EL (cell line): ENCODE measurements at places on chromosomes 1 and 21.

DNA sequence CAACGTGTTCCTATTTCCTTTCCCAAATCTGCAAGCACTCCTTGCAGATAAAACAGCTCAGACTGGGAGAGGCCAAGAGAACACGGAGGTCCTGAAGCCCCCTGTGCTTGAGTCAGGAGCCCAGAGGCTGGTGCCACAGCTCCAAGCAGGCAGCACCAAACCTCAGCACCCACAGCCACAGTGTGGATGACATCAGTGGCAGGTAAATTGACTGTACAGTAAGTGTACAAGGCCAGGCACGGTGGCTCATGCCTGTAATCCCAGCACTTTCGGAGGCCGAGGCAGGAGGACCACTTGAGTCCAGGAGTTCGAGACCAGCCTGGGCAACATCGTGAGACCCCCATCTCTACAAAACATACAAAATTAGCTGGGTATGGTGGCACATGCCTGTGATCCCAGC, 1.9 kb upstream of the COL6A1 start:
- DNase-seq: no peak

- DNase-seq: peak; percentile 63
Observed at GRCh38 chr1:149844101-149844500, 55.3 kb upstream of the BOLA1 start.

DNA sequence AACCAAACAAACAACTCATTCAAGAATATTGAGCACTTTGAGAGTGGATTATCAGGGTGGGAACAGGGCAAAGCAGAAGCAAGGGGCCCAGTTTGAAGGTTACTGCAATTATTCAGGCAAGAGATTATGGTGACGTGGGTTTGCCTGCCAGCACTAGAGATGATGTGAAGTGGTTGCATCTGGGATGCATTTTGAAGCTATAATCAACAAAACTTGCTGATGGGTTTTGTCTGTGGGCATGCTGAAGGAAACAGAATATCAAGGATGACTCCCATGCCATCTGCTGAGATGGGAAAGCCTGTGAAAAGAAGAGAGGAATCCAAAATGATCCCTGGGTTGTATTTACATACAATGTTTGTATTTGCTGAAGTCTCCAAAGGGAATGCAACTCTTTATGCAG, 224.3 kb upstream of the GREM2 start:
- no peak for DNase-seq

GRCh38 chr1:7783178-7783711, 846 bp upstream of the PER3 start:
- peak; percentile 78 for DNase-seq

- DNase-seq: no peak
Observed at GRCh38 chr1:230365723-230366307, 60.3 kb downstream of the PGBD5 start.

GRCh38 chr1:3323021-3323795, 131.3 kb upstream of the ARHGEF16 start:
- no peak for DNase-seq

GRCh38 chr1:233368789-233369130, 41.2 kb downstream of the MAP3K21 start:
- no peak for DNase-seq

- no peak for DNase-seq
Observed at GRCh38 chr1:22761821-22762220, 51.2 kb downstream of the EPHB2 start.

- peak; percentile 20 for DNase-seq
Observed at GRCh38 chr1:202189918-202190715, 3.5 kb upstream of the LGR6 start.

DNA sequence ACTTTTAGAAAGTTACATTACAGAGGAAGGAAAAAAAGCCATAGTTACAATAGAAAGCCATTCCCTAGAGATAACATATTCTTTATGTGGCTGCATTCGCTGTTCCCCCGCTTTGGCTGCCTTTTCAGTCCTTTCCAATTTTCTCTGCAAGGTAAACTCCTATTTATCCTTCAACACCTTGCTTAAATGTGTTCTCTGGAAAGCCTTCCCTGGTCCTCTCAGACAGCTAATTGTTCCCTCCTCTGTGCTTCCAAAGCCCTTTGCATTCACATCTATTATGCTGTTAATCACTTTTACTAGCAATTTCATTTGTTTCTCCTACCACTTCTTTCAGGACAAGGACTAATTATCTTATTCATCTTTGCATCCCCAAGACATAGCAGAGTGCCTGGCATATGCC, 1.6 kb downstream of the PHC2 start:
- no peak for DNase-seq

DNA sequence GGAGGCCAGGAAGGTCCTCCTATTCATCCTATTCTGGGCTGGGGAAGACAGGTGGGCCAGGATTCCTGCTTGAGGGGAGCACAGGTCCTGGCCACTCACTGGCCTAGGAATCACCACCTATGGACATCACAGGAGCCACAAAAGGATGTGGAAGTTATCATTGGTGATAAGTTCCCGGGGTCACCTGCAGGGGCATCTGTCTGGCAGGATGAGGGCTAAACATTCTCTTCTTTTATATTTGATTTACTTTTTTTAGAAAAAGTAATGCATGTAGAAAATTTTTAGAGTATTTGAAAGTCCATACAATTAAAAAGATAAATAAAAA, 33.2 kb upstream of the KIAA0040 start:
- DNase-seq: no peak
